Activated T-helper 9 cell treated with anti-CD3 and anti-CD28 coated beads, Interleukin-2, amount 50 U/mL, for 16 hours (primary cell): ENCODE measurements at places on chromosomes 7 and 10.
A peak's percentile ranks its signal among the peaks of the same experiment; 100 is the strongest.

DNA sequence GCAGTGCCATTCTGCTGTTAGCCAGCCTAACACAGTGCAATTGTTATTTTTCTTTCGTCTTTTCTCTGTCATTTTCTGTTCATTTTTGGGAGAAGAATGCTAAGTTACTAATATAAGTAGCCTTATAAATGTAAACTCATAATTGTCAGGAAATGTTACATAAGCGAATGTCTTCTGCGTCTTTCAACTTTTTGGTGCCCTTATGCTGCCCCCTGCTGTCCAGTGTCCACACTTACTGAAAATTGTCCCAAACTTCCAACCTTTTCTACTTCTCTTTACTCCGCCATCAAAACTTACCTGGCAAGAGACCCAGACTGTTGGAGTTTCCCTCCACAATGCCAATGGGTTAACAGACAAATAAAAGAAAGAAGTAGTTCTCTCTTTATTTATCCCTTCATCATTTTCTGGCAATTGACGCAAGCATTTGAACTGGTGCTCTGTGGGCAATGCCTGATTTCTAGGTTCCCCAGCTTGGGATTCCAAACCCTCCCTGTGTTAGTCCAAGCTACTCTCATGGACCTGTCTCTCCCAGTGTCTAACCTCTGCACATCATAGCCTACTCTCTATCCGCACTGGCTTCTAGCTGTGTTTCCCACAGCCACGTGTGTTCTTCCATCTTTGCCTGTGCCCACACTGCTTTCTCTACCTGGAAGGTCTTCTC, 21.0 kb upstream of the EPC1 start:
- peak; percentile 68 for DNase-seq

DNA sequence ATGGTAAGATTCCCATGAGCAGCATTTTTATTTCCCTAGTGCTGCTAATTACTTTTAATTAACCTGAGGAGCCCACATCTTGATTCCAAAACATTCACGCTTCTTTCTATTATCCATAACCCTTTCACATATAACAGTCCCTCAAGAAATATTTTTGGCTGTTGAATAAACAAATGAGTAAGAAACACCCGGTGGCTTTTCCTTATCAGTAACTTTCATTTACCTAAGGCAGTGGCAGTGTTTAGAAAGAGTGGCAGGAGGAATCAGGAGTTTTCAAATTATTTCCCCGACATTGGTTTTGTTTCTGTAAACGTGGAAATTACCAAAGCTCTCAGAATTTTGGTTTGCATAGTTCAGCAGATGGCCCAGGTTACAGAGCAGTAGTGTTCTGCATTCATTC, 1015.6 kb upstream of the LRRTM3 start:
- no peak for DNase-seq

DNA sequence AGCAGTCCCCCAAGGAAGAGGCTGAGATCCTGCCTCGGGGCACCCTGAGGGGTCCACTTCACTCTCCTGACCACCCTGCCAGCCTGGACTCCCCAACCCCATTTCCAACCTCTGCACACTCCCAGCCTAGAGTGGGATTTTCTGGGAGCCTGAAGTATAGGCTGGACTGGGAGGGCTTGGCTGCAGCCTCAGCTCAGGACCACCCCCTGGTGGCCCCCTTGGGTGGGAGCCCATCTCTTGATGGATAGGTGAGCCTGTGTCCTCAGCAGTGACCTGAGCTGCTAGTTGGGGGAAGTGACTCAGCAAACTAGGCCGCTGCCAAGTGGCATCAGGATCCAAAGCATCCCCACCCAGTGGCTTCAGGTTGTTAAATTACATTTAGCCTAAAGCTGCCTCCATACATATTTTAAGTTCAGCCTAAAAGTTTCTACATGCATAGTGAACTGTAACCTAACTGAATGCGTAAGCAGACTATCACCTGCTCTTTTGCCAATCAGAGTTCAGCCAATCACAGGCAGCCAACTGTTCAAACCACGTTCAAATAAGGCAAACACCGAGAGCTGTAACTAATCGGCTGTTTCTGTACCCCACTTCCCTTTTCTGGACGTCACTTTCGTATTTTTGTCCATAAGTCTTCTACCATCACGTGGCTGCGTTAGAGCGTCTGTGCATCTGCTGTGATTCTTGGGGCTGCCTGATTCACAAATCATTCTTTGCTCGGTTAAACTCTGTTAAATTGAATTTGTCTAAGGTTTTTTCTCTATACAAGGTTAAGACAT, 144.0 kb downstream of the PLPP4 start:
- no peak for DNase-seq

DNA sequence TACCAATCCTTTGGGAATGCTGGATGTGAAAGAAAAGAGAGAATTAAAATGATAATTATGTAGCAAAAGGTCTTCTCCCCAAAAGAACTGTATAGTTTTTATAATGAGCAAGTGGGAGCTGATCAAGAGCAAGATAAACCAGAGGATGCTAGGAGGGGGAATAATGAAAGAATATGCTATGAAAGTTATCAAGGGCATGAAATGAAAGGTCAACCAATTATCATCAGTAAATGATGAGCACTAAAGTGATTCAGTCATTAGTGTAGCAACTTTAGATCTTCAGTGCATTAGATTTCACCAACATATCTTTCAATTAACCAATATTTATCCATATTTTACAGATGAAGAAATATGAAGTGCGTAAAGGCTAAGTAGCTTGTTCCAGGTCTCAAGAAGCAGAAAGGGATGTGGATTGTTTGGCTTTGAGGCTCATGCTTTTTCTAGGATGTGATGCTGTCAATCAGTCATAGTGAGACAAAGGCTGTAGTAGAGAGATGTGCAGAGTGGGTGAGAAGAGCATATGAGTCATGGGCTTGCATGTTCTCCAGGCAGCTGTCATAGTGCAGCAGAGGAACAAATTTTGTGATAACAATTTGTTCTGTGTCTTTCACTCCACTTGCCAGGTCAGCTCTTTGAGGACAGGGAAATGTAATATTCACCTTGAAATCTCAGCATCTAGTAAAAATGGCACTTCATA, 5.7 kb upstream of the OR2F2 start:
- DNase-seq: no peak

DNA sequence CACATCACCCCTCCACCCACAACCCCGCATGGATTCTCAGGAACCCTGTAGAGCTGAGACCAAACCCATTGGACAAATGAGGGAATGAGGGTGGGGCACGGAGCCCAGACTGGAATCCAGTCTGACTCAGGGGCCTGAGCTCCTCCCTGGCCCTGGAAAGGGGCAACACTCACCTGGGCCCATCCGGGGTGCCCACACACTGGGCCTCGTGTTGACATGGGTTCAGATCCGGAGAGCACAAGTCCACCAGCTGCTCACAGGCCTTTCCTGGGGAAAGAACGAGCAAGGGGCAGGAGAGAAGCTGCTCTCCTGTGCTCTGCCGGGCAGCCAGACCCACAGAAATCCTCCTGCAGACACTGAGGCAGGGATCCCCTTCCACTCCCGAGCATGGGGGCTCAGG, 172.2 kb downstream of the SLIT1 start:
- DNase-seq: no peak
